ENCODE measurements at places on chromosomes 16 and 17. TPM values are rescaled to one million over a fixed set of nuclear protein-coding genes. Genes with fewer than 3 reads are reported as not detected.

The ZFPM1 gene
- 3.1 TPM for total RNA-seq

The MC1R gene
- 17.4 TPM for total RNA-seq

The ASGR1 gene
- 0.26 TPM for total RNA-seq

The DNAH17 gene
- 0.61 TPM for total RNA-seq
